ENCODE measurements at places on chromosomes 6 and 20.

- no peak for DNase-seq
Observed at GRCh38 chr6:13304101-13304500, 24.2 kb downstream of the TBC1D7 start.

DNA sequence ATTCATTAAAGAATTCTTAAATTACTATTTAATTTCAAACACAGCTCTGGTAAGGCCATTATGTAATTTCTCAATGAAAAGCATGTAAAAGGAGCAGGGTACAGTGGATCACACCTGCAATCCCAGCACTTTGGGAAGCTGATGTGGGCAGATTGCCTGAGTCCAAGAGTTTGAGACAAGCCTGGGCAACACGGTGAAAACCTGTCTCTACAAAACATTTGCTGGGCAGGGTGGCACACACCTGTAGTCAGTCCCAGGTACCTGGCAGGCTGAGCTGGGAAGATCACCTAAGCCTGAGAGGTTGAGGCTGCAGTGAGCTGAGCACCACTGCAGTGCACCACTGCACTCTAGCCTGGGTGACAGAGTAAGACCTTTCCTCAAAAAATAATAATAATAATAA lies 37.4 kb downstream of the MDN1 start:
- no peak for DNase-seq

DNA sequence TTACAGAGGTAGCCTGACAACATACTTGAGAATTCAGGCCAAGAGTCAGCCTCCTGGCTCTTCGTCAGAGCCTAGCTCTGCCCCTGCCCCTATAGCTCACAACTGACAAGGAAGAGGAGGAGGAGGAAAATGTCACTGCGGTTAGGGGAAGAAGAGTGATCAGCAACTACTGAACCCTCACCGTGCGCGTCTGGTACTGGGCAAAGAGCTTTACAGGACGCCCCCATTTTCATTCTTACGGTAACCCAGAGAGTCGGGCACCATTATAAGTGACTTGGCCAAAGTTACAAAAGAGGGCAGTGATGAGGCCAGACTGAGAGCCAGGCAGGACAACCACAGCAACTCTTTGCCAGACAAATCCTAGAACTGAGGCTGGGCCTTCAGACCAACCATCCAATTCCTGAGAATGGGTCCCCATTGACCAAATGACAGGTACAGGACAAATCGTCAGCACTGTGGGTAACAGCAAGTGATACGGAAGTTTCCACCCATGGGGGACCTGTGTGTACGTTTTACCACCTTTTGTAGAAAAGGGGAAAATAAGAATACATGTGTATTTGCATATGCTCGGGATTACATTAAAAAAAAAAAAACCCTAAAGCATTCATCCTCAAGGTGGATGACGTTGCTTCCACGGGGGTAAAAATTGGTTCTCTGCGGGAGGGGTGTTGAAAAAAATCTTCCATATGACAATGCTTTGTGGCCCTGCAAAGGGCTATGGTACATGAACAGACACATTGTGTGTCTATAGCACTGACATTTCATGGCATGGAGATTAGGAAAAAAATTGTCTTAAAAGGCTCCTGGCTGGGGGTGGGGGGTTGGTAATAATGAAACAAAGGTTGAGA lies 118.0 kb downstream of the NFATC2 start:
- no peak for DNase-seq

DNA sequence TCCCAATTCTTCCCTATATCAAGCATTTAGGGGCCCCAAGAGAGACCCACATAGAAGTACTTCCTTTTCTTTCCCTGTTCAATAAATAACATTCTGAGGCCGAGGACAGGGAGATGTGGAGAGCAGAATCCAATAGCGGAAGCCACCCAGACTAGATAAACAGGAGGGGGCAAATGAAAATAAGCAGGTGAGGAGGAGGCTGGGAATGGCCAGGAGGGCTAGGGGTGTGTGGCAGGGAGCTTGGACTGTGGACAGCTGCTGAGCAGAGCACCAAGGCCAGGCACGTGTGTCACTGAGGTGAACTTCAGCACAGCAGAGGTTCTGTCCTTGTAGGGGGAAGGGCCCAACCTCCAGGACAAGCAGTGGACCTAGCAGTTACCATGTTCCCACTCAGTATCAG lies 339.2 kb downstream of the FOXA2 start:
- no peak for DNase-seq

DNA sequence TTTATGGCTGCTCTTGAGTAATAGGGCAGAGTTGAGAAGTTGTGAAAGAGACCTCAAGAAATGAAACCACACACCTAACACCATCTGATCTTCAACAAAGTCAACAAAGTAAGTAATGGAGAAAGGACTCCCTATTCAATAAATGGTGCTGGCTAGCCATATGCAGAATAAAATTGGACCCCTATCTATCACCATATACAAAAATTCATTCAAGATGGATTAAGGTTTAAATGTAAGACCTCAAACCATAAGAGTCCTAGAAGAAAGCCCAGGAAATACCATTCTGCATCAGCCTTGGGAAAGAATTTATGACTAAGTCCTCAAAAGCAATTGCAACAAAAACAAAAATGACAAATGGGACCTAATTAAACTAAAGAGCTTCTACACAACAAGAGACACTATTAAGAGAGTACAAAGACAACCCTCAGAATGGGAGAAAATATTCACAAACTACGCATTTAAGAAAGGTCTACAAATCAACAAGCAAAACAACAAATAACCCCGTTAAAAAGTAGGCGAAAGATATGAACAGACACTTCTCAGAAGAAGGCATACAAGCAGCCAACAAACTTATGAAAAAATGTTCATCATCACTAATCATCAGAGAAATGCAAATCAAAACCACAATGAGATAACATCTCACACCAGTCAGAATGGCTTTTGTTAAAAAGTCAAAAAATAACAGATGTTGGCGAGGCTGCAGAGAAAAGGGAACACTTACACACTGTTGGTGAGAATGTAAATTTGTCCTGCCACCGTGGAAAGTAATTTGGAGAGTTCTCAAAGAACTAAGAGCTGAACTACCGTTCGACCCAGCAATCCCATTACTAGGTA lies 4.0 kb downstream of the MAP3K5 start:
- peak; percentile 47 for DNase-seq

DNA sequence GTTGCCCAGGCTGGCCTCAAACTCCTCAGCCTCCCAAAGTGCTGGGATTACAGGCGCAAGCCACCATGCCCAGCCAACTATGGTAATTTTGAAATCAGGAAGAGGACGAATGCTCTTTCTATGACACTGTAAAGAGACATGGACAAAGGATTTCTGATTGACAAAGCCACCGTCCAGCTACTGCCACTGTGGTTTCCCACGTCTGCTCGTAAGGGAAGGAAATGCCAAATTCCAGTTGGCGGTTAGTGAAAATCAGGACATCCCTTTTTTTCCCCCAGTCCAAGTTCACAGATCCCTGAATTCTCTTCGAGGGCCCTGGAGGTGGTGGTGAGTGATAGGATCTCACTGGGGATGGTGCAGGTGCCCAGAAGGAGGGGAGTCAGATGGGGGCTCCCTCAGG lies 31.2 kb downstream of the SNAI1 start:
- no peak for DNase-seq

DNA sequence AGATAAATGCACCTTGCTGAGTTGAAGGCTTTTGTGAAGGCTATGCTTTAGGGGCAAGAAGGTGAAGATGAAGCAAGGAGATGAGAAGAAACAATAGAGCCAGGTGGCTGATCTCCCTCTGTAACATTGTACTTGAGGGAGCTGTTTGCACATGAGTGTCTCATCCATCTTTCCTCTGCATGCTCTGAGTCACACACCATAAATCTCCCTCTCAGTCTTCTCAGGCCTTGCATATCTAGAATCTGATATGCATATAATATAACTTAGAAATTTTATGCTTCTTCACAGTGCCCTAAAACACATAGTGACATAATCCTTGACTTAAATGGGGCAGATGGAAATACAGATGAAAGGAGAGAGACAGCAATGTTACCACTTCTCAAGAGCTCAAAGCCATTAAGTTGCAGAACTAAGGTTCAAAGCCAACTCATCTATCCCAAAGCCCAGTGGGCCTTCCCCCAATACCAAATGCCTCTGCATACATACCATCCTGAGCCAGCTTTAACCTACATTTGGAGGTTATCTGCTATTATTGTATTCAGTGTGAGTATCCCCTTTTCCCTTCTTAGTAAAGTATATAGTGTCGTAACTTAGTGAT lies 62.4 kb upstream of the STXBP5 start:
- no peak for DNase-seq
